ENCODE measurements at places on chromosomes 12 and 14.

- no peak for DNase-seq
Measured at GRCh38 chr14:88562532-88562830, 356 bp upstream of the ZC3H14 start.

DNA sequence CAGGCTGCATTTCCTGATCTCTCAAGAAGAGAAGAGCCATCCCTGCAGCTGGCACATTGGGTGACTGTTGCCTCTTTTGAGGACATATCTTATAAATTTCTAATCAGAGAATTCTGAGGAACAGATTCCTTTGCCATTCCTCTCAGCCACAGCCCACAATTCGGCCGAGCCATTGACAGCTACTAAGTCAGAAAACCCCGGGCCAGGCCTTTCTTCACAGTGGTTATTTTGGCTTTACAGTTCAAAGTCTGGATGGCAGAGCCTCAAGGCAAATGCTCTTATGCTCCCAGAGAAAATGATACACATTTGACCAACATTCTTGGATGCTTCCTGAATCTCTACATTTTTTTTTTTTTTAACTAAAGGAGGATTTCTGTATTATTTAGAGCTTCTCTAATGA is 138.4 kb upstream of the FRMD6 start:
- DNase-seq = no peak

- DNase-seq = peak; percentile 96
Measured at GRCh38 chr12:124422570-124423523, 128.0 kb downstream of the RFLNA start.

- no peak for DNase-seq
Measured at GRCh38 chr14:24883576-24883975, 166.4 kb downstream of the STXBP6 start.

DNA sequence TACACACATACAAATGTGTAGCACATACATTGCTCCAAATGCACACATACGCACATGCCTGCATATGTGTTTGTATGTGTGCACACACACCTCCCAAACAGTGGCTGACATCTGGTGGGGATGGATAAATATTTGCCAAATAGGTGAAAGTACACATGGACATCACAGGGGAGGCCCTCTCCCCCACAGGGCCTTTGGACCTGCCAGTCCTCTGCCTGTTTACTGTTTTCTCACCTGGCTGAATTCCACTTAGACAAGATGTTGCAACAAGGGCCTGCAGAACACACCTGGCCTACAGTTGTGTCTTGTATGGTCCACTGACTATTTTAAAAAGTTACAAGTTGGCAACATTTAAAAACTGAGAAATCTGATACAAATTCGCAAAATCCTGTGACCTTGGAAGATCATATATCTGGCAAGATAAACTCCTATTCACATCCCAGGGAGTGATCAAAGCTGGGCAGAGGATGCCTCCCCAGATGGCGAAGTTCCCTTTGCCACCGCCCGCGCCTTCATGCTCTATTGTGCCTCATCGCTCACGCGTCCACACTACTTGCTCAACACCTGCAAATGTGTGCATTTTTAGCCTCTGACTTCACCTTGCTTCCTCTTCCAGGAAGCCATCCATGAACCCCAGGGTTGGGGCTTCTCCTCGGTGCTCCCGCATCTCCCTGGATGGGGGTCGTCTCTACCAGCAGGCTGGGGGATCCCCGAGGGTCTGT is 118.4 kb upstream of the FZD10 start:
- DNase-seq = no peak

- no peak for DNase-seq
Measured at GRCh38 chr12:118336123-118336522, 36.6 kb downstream of the TAOK3 start.

GRCh38 chr12:6072302-6072752 is 52.1 kb downstream of the VWF start:
- DNase-seq = peak; percentile 37

DNA sequence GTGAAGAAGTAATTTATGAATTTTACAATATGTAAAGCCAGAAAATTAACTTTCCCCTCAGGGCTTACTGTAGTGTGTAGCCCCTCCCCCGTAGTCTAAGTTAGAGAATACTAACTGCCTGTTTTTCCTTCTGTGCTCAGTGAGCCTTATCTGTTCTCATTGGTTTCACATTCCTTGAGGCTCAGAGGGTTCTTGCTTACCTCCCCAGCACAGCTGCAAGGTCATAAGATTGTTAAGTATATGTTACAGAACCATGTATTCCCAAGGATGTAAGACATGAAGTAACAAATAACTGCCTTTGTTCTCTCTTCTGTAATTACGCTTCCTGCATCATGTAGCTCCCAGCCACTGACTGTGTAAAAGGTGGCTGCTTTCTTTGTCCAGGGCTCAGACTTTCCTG is 1351.1 kb downstream of the TMEM121 start:
- DNase-seq = no peak

GRCh38 chr12:95918194-95918993 is 24.0 kb downstream of the CCDC38 start:
- peak; percentile 68 for DNase-seq

DNA sequence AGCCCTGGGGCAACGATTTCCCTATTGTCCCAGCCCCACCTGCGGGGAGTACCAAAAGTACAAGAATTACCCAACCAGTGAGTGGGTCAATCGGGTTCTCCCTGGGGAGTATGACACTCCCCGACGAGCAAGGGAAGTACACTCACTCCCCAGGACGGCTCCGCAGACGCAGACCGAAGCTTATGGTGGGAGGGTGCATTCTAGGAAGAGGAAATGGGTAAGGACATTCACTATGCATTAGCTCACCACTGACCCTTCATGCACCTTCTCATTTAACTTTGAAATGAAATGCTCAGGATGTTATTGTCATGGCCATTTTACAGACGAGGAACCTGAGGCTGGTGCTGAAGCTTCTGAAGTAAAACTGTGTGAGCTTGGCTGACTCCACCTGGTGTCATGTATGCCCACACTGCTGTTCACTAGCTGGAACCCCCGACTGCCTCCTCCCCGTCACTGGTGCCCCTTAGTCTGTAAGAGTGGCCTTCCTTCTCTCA is 45.8 kb upstream of the TMED10 start:
- DNase-seq = peak; percentile 81

GRCh38 chr12:113347-113746 is 46.8 kb downstream of the IQSEC3 start:
- DNase-seq = no peak

- DNase-seq = peak; percentile 75
Measured at GRCh38 chr12:84911271-84912197, 1.1 kb downstream of the SLC6A15 start.

DNA sequence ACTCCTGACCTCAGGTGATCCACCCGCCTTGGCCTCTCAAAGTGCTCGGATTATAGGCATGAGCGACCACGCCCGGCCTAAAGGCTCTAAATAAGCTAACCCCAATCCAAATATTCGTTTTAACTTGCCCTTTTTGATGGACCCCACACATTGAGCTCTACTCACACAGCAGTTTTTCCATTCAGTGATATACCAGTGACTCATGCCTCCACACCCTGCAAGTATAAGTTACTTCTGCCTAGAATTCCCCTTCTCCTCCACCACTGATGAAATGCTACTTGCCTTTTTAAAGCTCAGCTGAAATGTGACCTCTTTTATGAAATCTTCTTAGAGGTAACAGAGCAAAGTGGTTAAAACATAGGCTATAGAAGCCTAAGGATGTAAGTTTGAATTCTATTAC is 68.8 kb downstream of the EXOC5 start:
- peak; percentile 16 for DNase-seq

GRCh38 chr12:105581420-105581819 is 250.9 kb downstream of the C12orf75 start:
- DNase-seq = no peak

DNA sequence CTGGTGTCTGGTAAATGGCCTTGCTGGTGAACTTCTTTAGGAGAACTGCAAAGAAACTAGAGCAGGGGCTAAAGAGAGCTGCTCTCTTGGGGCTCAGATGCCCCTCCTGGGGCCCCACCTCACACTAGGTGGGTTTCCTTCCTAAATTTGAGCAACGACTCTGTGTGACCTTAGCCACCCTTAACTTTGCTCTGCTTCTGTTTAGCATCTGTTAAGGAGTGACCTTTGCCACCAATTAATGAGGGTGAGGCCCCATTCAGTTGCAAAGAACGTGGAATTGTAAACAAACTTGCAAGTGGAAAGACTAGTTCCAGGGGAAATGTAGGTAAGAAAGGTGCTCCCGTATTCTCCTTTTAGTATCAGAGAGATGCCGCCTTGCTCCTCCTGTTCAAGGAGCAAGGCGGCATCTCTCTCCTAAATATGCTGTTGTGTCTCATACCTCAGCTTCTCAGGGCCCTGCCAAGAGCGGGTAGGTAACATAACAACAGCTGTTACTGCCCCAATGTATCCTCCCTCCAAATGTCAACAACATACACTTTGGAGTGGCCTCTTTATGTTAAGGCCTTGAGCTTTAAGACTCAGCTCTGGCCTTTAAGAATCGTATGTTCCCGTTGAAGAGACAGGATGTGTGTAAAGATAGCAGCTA is 77.6 kb upstream of the FUT8 start:
- DNase-seq = peak; percentile 48

- peak; percentile 16 for DNase-seq
Measured at GRCh38 chr14:25094171-25094907, 44.4 kb upstream of the STXBP6 start.

DNA sequence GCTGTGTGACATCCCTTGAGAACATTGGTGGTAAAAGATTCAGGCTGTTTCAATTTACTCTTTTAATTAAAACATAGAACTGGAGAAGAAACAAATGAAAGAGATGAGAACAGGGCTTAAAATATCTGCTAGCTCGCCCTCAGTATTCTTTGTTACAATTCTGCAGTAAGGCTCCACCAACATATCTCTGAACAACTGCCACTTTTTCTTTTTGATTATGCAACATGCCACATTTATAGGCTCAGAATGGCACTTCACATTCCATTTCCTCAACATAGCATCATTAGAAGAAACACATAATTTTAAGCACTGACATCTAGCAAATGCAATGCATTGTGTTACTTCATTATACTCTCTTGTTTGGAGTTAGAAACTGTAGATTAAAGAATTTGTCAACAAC is 1315.2 kb downstream of the LRFN5 start:
- DNase-seq = no peak

GRCh38 chr14:75452324-75452723 is 24.5 kb downstream of the JDP2 start:
- DNase-seq = peak; percentile 58

DNA sequence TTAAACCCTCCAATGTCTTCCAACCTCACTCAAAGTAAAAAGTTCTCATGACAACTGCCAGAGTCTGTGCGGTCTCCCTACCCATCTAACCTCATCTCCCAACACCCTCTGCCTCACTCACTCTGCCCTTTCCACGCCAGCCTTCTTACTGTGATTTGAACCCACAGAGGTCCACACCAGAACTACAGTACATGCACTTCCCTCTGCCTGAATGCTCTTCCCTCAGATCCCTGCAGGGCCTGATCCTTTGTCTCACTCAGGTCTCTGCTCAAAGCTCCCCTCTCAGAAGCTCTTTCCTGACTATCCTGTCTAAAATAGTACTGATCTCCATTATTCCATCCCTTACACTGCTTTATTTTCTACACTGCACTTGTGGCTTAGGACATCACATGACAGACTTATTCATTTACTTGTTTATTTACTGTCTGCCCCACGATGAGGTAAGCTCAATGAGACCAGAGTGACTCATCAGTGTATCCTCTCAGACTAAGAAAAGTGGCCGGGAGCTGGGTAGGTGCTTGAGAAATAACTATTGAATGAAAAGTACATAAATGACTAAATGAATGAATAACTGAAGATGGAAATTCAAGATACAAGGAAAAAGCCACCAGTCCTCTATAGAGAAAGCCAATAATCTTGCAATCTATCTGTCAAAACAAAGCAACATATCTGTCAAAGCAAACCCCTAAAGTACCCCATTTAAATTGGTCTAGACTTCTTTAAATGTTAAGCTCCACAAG is 17.1 kb downstream of the POMT2 start:
- peak; percentile 95 for DNase-seq

- DNase-seq = peak; percentile 55
Measured at GRCh38 chr12:3743803-3744202, 9.1 kb downstream of the CRACR2A start.

DNA sequence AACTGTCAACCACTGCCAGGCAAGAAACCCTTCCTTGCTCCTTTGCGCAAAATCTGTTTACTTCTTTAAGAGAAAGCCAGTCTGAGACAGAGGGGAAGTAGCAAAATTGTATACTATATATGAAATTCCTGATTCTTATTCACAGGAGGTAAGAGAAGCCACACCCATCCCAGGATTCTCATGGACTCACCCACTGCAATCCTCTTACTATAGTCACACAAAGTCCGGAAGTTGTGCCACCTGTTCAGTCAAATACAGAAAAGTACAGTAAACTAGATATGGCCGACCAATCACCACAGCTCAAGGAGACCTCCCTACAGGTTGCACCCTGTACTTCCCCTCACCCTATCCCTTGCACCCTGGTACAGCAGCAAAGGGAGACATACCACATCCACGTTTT is 2.9 kb downstream of the PRMT5 start:
- DNase-seq = no peak

GRCh38 chr12:98425859-98426258 is 89.5 kb upstream of the TMPO start:
- no peak for DNase-seq

GRCh38 chr12:7075518-7075917 is 15.0 kb downstream of the C1S start:
- DNase-seq = no peak

DNA sequence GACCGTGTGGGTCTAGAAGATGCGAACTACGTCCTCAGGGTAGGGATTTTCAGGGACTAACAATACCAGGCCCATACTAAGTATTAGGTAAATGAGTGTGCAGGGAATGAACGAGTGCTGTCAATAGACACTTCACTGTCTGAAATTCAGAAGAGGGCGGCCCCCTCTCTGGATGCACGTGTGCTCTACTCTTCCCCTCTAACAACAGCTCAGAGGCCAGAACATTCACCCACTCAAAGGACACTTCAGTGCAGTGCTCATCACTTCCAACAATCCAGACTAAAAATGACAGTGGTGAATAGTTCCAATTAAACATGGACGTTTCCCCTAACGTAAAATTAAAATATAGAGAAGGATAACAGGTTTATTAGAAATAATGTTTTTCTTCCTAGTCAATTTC is 199.9 kb downstream of the CALM1 start:
- no peak for DNase-seq

DNA sequence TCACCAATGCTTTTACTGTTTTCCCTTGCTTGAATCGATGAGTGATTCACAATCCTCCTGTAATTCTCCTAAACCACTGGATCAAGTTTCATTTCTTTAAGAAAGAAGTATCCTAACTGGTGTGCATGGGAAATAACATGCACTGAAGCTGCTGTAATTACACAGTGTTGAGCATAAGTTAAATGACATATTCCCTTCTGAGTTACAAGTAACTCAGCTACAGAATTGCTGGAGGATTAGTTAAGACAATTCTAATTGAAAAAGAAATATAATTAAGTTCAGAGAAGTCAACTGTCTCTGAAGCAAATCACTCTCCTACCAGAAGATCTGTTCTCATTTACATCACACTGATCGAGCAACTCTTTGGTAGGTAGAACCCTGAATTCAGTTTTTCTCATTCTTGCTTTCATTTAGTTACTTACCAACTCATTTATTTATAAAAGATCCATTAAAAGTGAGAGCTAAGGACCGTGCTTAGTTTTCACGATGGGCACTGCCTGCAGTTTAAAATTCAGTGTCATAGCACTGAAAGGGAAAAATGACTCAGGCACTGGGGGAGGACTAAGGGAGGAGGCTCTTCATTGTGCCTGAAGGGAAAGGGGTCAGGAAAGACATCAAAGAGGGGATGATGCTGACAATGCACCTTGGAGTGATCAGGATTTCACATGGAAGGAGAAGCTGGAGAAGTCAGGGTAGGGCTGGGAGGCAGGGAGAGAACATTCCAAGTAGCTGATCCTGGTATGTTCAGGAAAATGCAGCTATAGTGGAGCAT is 327.2 kb downstream of the EMP1 start:
- no peak for DNase-seq
